ENCODE measurements at places on chromosomes 6 and 20.
A peak's percentile ranks its signal among the peaks of the same experiment; 100 is the strongest.

- DNase-seq, result no peak
Observed at GRCh38 chr20:20405623-20406022, 37.7 kb downstream of the INSM1 start.

DNA sequence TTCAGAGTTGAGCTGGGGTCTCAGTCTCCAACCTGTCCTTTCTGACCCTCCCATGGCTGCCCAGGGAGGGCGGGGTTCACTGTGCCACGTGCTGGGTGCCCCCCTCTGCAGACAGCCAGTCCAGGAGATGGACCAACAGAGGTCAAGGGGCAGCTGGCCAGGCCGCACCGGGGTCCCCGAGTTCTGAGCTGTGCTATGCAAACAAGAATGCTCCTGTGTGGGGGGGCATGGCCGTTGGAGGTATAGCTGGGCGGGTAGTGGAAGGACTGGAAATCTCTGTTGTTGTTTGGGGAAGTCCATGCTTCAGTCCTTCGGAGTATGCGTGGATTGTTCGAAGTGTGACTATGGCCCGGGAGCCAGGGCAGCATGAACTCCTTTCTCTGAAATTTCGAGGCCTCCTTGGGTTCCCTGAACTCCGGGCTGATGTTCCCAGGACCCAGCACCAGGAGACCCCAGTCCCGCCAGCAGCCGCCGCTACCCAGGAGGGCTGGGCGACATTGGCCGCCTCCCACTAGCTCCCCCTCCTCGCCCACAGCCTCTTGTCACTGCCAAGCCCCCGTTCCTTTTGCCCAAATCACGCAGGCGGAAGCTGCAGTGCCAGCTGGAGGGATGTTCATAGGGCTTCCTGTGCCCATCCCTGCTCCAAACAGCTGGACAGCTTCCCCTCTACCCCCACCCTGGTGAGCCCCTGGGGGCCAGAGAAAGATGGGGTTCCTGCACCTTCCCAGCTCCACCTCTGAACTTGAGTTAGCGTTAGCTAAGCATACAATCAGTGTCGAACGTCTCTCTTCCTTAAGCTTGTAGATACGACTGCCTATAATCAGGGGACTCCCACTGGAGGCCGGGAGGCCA lies 126.6 kb downstream of the TAF4 start:
- DNase-seq, result no peak

GRCh38 chr20:45187693-45188092 lies 13.0 kb downstream of the PI3 start:
- no peak for DNase-seq

DNA sequence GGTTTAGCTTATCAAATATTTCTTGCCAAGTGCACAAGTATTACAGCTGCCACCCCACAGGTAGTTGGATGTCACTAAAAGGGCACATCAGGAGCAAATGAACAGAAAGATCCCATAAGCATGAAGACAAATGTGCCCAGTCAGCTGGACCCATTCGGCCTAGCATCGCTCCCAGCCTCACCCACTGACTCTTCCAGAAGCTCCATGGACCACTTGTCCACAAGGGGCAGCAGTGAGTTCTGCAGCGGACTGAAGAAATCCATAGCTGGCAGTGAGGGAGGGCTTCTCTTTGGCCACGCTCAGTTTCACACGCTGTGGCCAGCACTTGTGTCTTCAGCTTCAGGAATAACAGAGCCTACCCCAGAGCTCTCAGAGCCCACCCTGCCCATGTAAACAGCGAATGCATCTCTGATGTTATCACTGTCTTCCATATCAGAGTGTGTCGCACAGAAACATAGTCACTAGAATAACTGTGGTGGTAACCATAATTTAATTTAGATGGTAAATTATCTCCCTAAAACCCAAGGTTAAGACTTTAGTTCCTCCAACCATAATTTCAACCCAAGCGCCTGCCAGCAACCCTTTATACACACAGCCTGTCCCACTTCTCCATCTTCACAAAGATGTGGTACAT lies 15.8 kb downstream of the CGA start:
- peak; percentile 70 for DNase-seq

- DNase-seq, result no peak
Observed at GRCh38 chr20:16865406-16865805, 117.2 kb downstream of the OTOR start.

GRCh38 chr6:38782616-38783015 lies 67.5 kb downstream of the DNAH8 start:
- no peak for DNase-seq

DNA sequence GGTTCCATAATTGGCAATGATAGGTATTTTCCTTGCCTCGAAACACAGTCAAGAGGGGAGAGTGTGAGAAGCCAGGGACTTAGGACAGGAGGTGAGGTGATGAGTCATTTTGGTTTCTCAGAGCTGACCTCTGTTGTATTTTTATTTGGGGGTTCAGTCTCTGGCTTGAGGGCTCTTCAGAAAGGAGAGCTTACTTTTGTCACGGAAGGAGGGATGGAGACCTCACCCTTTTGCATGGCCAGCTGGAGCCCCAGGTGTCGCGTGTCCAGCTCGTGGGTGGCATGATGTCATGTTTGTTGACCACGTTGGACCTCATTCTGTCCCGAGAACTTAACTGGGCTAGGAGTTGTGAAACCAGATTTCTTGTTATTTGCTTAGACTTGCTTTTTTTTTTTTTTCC lies 293.9 kb downstream of the QKI start:
- no peak for DNase-seq

DNA sequence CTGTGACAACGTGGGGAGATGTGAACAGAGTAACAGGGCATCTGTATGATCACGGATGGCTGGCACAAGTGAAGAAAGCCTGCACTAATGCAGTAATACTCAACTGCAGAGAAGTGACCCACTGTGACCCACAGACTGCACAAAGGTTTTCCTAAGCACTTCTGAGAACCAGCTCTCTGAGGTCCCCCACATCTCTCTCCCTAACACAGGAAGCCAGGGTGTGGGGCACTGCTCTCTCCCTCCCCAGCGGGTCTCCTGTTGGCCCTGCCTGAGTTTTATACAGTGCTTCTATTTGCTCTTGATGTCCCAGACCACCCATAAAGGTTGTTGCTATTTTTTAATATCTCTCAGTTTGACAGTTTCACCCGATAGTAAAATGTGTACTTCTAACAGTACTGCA lies 11.3 kb downstream of the APMAP start:
- DNase-seq, result no peak

DNA sequence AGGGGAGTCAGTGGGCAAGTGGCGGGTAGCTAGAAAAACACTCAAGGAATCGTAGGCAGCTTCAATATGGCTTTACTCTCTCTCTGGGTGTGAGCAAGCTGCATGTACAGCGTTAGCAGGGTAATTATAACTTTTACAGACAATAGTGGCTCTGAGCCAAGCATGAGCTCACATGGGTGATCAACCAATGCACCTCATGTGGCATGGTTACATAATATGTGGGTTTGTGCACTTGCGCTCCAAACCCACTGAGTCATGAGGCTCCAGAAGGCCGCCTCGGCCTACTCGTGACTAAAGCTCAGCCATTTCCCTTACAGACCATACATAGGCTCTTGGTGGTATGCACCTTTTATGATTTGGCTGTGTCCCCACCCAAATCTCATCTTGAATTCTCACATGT lies 78.4 kb upstream of the FBXL4 start:
- DNase-seq, result no peak

DNA sequence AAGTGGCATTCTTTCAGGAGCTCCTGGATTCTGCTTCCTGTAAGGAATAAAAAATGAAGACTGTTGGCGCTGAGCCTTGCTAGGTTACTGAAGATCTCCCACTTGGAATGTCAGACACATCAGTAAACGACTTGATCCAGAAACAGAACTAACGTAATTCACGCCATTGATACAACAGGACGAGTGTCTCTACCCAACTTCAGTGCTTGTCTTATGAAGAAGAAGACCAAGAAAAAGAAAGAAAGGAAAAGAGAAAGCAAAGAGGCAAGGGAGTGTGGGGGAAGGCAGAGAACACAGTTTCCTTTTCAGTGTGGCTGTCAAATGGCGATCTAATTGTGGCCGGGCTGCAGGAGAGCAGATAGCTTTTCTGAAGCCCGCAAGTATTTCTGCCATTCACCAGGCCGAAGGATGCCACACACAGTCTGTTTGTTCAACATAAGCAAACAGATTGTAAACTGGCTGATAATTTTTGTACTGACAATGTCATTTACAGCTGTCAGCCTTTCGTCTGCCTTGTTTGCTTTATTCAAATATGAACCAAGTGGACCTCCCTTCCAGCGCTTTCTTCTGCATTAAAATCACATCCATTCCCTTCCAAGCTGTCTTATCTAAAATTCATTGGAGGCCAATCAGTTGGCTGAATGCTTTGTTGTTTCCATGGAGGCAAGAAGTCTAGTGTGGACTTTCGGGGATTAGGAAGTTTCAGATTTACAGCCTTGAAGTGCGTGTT lies 180.6 kb downstream of the FOXA2 start:
- no peak for DNase-seq

DNA sequence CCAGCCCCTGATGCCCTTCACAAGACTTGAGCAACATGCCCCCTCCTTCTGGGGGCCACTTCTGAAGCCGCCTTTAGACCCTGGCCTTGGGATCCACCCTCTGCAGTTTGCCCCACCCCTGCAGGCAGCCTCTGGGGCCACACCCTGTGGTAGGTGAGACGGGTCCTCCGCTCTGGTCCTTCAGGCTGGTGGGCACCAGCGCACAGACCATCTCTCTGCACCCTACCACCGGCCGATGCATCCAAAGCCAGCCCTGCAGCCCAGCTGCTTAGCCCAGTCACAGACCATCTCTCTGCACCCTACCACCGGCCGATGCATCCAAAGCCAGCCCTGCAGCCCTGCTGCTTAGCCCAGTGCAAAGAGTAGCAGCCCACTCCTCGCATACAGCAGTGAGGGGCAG lies 159.3 kb upstream of the ECI2 start:
- no peak for DNase-seq

DNA sequence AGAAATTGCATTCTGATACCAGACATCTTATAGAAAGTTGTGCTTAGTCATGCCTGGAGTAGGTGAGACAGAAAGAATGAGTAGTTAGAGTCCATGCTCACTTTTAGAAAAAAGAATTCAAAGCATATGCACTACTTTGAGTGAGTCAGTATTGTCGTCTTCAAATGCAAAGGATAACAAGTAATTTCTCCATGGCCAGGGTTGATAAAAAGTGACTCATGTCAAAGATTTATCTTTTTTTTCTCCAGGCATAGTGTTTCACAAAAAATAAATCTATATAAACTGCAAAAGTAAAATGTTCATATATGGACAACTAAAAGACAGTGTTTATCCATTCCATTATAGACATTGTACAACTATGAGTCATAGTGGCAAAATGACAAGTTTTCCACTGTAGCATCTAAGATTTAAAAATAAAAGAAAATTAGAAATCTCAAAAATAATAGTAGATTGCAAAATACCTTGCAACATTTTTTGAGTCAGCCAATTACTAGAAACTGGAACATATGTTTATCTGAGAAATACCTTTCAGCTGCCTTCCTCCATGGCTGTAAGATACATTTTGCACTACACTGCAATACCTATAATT lies 329.6 kb downstream of the GRIK2 start:
- no peak for DNase-seq

DNA sequence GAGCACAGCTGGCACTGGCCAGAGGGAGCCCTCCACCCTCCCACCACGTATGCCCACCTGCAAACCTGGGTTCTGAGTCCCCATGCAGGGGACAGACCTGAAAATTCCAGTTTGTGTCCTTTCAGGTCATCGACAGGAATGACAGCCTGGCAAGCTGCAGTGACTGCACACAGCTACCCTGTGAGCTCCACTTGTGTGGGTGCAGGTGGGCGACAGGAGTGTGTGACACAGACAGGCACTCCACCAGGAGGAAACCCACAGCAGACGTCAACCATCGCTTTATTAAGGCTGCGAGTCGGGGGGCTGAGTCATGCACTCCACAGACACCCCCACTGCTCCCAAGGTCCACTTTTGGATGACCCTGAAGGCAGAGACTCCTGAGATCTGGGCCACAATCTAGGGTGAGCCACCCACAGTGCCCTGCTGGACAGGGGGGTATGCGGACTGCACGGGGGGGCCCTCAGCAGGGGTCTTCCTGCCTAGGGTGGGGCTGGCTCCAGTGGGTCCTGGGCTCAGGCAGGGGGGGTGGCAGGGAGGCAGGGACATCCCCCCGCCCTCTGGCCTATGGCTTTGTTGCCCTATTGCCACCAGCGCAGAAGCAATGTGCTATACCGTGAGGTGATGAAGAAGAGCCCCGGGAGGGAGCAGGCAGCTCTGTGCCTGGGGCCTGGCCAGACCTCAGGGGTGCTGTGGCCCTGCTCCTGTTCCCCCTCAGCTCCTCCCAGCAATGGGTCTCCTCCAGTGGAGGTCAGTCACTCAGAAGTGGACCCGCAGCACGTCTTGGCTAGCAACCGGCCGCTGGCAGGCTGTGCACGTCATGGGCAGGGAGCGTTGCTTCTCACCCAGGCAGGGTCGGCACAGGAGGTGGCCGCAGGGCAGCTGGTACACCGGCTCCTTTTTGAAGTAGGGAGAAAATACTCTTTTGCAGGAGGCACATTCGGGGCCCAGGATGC lies 25.1 kb upstream of the AVP start:
- DNase-seq, result no peak

DNA sequence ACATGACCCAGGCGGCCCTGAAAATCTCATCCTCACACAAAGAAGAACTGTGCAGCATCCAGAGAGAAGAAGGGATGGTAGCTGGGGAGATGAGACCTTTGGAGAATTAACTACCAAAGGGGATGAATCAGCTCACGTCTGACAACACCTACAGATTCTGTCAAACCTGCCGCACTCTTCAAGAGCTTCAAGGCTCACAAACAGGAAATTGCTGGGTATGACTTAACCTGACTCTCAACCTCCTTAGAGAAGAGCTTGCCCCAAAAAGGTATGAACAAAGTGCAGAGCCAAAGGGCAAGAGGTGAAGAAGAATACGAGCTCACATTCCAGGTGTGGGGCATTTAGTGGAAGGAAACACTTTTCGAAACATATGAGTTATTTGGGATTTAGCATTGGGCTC lies 139.8 kb downstream of the BACH2 start:
- DNase-seq, result no peak

DNA sequence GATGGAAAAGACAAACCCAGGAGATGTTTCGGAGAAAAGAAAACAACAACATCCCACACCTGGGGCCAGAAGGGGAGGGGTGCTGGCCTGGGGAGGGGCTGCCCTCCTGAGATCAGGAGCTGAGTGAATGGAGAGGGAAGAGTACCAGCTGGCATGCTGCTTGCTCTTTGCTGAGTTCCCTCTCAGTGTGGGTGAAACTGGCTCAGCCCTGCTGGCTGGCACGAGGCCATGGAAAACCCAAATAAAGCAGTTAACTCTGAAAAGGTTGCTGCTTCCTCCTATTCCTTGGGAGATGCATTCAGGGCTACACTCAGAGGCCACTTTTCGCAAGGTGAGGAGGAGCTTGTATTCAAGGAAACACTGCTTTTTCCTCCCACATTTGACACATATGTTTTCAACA lies 8.0 kb upstream of the KCNK16 start:
- no peak for DNase-seq

- DNase-seq, result no peak
Observed at GRCh38 chr6:12088531-12088930, 76.4 kb downstream of the HIVEP1 start.

- no peak for DNase-seq
Observed at GRCh38 chr20:59729506-59729905, 125.2 kb downstream of the PHACTR3 start.

- DNase-seq, result peak; percentile 92
Observed at GRCh38 chr6:487956-488355, 96.4 kb downstream of the IRF4 start.

- no peak for DNase-seq
Observed at GRCh38 chr20:59453759-59454560, 150.4 kb upstream of the PHACTR3 start.

GRCh38 chr6:113856375-113856624 lies 845 bp upstream of the MARCKS start:
- DNase-seq, result no peak

Measured in midbrain (tissue), 1 donor.